ENCODE measurements at places on chromosomes 2 and 18. TPM values are rescaled to one million over a fixed set of nuclear protein-coding genes. Genes with fewer than 3 reads are reported as not detected.
A peak's percentile ranks its signal among the peaks of the same experiment; 100 is the strongest.

Gene NMS
- polyA plus RNA-seq, result not detected

Gene DUSP2
- polyA plus RNA-seq, result 17.0 TPM

Gene TEKT4
- not detected for polyA plus RNA-seq

Gene GPR45
- polyA plus RNA-seq, result not detected

Gene ABCG8
- 6.5 TPM for polyA plus RNA-seq

Gene ZC3H8
- 15.2 TPM for polyA plus RNA-seq

Gene SP140L
- polyA plus RNA-seq, result 7.1 TPM

Gene PRSS56
- not detected for polyA plus RNA-seq

DNA sequence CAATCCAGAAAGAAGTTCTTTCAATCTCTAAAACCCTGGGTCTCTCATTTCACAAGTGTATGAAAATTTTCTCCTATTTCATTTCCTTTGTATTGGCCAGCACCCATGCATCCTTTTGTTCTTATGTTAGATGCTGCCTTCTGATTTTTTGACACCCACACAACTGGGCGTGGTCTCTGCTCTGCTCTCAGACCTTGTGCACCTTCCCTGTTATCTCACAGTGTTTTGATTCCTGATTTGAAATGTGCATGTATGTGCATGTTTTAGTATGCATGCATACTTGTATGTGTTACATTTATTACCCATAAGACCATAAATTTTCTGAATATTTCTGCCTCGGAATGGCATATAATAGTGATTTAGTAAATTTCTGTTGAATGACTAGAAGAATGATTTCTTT is 152.2 kb downstream of the CTNNA2 start:
- no peak overlapping the region for H3K27ac ChIP-seq
- H3K27me3 ChIP-seq, result no peaks in the 10 kb centered on the region
- no peaks in the 10 kb centered on the region for H3K36me3 ChIP-seq
- H3K4me3 ChIP-seq, result no peak overlapping the region

DNA sequence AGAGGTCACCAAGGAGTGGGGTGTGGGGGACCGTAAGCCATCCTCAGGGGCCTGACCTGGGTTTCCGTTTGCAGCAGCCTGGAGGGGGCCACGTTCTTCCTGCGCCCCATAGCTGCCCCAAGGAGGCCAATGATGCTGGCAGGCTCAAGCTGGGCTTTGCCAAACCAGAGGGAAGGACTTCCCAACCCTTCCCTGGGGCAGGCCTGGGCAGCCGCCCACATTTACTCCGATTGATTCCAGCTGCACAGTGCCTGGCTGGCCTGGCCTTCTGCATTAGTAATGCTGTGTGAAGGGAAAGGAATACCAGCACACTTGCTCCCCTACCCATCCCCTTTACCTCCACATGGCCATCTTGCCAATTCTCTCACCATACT is 360.6 kb upstream of the SLC14A2 start:
- H3K27ac ChIP-seq, result peak overlapping the region; percentile 64
- no peaks in the 10 kb centered on the region for H3K36me3 ChIP-seq
- no peaks in the 10 kb centered on the region for H3K27me3 ChIP-seq

- H3K27me3 ChIP-seq, result peaks cover 100% of the 10 kb centered on the region
- no peaks in the 10 kb centered on the region for H3K36me3 ChIP-seq
- peaks cover 19% of the 10 kb centered on the region for H3K4me1 ChIP-seq
Measured at GRCh38 chr2:161424394-161424769, 8.3 kb downstream of the TBR1 start.

DNA sequence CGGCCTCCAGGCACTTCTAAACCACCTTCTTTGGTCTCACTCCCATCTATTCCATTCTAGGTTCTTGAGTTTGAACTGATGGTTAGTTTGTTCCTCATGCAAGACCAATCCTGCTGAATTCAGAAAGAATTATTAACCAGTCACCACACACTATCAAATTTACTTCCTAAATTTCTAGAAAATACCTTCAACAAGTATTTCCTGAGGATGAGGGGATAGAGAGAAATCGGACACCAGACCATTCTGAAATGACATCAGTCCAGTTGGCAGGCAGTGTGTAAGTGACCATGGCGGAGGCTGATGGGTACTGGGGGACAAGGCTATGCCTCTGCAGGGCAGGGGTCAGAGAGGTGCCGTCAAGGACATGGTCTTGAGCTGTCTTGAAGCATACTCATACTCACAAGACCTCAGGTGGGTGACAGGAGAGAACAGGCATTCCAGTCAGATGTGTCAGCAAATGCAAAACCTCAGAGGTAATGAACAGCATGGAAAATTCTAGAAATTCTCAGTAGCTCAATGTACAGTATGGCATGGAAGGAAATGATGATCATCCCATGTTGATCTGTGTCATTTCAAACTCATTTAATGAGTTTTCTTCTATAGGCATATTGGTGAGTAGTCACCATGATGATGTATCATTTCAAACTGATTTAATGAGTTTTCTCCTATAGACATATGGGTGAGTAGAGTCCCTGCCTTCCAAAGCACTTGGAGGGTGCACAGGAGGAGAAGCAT is 119.6 kb downstream of the DDX1 start:
- DNase-seq, result no peak
- H3K4me1 ChIP-seq, result no peaks in the 10 kb centered on the region
- no peak overlapping the region for H3K27ac ChIP-seq
- H3K4me3 ChIP-seq, result no peak overlapping the region
- no peaks in the 10 kb centered on the region for H3K27me3 ChIP-seq

DNA sequence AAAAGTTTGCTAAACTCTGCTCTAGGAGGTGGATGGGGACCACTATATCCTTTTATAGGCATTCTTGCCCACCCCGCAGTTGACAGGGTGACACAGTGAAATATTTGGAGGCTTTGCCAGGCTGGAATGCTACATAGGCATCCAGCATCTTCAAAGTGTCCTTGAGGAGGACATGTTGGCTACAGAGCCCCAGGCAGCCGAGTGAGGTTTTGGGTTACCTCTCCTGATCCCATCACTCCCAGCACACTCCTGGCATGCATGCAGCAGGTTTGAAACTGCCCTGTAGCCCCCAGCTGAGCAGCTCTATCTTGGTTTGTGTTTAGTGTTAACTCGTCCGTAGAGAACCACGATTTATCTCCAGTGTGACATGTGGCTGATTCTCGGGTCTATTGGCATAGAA is 7.3 kb downstream of the FOSL2 start:
- no peak for DNase-seq
- peaks cover 48% of the 10 kb centered on the region for H3K4me1 ChIP-seq
- peak overlapping the region; percentile 100 for H3K27ac ChIP-seq
- H3K4me3 ChIP-seq, result no peak overlapping the region
- H3K36me3 ChIP-seq, result no peaks in the 10 kb centered on the region

- no peak overlapping the region for H3K27ac ChIP-seq
- no peaks in the 10 kb centered on the region for H3K36me3 ChIP-seq
- no peak for DNase-seq
- H3K4me3 ChIP-seq, result no peak overlapping the region
Measured at GRCh38 chr2:29290293-29291047, 175.3 kb downstream of the CLIP4 start.

- peak overlapping the region; percentile 26 for H3K27ac ChIP-seq
- peaks cover 10% of the 10 kb centered on the region for H3K4me1 ChIP-seq
- H3K36me3 ChIP-seq, result no peaks in the 10 kb centered on the region
- no peaks in the 10 kb centered on the region for H3K27me3 ChIP-seq
- peak; percentile 41 for DNase-seq
Measured at GRCh38 chr2:74146929-74147726, 584 bp downstream of the BOLA3 start.

DNA sequence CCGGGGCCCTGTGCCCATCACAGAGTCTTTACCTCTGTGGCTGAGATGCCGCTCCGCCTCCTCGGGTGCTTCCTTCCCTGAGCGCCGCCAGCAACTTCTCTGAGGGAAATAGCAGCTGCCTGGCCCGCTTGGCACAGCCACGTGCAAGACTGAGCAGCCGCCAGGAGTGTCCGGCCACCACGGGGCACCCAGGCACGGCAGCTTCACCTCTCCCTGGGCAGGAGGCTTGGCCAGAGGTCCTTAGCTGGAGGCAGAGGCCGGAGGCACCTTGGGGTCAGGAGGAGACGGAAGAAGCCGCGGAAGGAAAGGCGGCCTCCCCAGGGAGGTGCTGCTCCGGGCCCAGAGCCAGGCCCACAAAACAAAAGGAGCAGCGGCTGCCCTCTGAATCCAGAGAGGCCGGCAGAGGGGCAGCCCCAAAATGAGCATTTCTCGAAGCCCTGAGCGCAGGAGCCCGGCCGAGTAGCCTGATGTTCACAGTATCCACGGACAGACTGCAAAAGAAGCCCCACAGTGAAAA is 6.0 kb upstream of the LIMS2 start:
- H3K4me3 ChIP-seq, result no peak overlapping the region
- no peak for DNase-seq
- H3K4me1 ChIP-seq, result peaks cover 36% of the 10 kb centered on the region
- peak overlapping the region; percentile 52 for H3K27ac ChIP-seq
- no peaks in the 10 kb centered on the region for H3K36me3 ChIP-seq

DNA sequence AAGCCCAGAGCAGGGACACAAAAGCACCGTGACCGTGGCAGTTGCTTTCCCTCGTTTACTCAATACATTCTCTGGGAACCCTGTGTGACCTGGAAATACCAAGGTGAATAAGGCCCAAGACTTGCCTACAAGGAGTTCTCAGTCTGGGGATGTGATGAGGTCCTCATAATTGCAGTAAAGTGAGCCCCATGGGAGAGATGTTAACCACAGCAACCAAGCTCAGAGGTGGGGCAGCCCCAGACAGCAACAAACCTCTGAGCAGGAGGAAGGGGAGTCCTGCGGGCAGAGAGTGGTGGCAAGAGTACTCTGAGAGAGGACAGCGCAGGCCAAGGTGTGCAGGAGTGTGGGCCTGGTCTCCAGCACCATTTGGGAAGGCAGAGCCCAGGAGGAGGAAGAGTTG is 91.6 kb downstream of the TTC32 start:
- H3K27me3 ChIP-seq, result no peaks in the 10 kb centered on the region
- no peak overlapping the region for H3K4me3 ChIP-seq
- peaks cover 4% of the 10 kb centered on the region for H3K4me1 ChIP-seq

DNA sequence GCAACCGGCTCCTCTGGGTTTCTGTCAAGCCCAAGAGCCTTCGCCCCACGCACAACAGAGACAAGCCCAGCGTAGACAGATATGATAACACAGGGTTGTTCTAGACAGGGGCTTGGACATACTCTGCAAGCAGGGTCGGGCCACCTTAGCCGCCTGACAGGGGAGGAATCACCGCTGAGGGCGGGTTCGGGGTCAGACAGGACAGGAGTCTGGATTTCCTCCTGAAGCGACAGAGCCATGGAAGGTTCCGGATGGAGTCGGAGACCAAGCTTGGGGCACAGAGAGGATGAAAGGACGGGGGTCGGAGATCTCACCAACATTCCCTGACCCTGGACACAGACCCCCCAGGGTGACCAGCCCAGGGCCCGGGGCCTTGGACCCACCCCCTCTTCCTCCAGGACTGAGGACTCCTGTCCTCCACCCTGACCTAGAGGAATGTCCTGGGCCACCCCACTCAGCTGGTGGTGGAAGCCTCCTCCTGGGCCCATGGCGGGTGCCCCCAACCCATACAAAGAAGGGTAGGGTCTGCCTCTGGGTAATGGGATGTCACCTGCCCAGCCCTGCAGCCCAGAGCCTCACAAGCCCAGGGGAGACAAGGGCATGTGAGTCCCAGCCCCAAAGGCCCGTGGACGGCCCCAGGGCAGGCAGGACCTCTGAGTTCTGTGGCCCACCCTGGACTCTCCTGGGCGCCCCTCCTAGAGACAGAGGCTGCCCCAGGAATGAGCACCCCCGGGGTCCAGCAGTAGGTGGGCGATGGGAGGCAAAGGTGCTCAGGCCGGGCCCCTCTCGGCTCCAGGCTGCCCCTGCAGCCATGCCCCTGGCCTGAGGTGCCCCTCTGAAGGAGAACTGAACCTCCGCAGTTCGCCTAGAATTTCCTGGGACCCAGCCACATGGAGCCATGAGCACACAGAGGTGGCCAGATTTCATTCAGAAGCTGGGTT is 44.1 kb upstream of the GPC1 start:
- no peak overlapping the region for H3K27ac ChIP-seq
- peaks cover 8% of the 10 kb centered on the region for H3K4me1 ChIP-seq
- DNase-seq, result no peak
- no peaks in the 10 kb centered on the region for H3K36me3 ChIP-seq
- H3K4me3 ChIP-seq, result no peak overlapping the region

DNA sequence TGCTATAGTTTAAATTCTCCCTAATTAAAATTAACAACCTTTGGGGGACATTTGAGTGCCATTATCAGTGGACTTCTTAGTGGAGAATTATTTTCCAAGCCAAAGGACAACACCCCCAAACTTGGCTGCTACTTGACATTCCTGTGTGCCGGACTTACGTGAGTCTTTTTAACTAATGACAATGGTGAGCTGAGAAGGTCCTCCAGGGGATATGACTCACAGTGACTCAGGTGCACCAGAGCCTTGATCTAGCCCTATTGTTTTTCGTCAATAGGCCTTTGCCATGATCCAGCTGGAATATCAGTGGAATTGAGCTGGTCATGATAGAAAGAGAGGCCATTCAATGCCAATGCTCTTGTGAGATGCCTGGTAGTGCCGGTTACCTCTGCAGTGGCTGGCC is 118.1 kb upstream of the CXCR4 start:
- DNase-seq, result no peak
- no peak overlapping the region for H3K27ac ChIP-seq
- H3K36me3 ChIP-seq, result no peaks in the 10 kb centered on the region
- H3K27me3 ChIP-seq, result peaks cover 5% of the 10 kb centered on the region
- H3K4me1 ChIP-seq, result no peaks in the 10 kb centered on the region
- no peak overlapping the region for H3K4me3 ChIP-seq

- H3K36me3 ChIP-seq, result no peaks in the 10 kb centered on the region
- no peak overlapping the region for H3K27ac ChIP-seq
Measured at GRCh38 chr18:59744271-59744721, 47.1 kb upstream of the CCBE1 start.

- no peak for DNase-seq
- H3K27me3 ChIP-seq, result no peaks in the 10 kb centered on the region
- H3K4me1 ChIP-seq, result no peaks in the 10 kb centered on the region
- H3K27ac ChIP-seq, result no peak overlapping the region
- no peaks in the 10 kb centered on the region for H3K36me3 ChIP-seq
- H3K4me3 ChIP-seq, result no peak overlapping the region
Measured at GRCh38 chr2:146496248-146496647, 1348.6 kb upstream of the ACVR2A start.

DNA sequence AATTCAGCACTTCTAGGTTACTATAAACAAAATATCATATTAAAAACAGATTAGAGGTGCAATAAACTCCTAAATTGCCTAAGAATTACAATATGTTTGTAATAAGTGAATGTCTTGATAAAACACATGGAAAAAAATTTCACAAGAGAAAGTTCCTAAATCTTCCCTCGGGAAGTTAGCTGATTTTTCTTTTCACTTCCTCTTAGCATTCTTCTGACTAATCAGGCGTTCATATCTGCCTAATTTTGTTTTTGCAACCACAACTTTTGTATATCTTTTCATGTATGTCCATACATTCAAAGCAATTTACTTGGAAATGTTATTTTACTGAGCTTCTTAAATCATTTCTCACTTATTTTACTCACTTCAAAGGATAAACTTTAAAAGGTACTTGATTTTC is 88.5 kb downstream of the RTTN start:
- no peaks in the 10 kb centered on the region for H3K36me3 ChIP-seq
- H3K4me3 ChIP-seq, result no peak overlapping the region
- no peaks in the 10 kb centered on the region for H3K27me3 ChIP-seq
- no peaks in the 10 kb centered on the region for H3K4me1 ChIP-seq
